ENCODE measurements at places on chromosomes 3 and 15.

- DNase-seq = no peak
Observed at GRCh38 chr3:122969585-122970469, 57.7 kb downstream of the SEMA5B start.

DNA sequence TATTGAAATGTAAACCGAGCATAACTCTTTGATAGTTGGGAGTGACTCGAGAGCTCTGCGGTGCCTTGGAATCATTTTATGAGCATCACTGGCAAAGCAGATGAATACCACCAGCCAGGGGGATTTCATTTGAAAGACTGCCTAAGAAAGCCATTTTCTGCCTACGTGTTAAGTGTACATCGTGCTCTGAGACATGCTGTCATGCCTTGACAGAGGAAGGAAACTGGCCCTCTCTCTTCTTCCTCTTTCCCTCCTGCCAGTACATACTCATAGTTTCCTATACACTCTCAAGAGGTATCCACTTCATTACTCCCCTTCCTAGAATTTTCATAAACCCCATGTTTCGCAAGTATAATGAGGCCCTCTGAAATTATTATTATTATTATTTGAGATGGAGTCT, 8.8 kb downstream of the BCL2A1 start:
- DNase-seq = no peak

GRCh38 chr15:70533931-70534742, 229.2 kb downstream of the UACA start:
- no peak for DNase-seq

- no peak for DNase-seq
Observed at GRCh38 chr15:96046620-96047240, 283.8 kb upstream of the NR2F2 start.

DNA sequence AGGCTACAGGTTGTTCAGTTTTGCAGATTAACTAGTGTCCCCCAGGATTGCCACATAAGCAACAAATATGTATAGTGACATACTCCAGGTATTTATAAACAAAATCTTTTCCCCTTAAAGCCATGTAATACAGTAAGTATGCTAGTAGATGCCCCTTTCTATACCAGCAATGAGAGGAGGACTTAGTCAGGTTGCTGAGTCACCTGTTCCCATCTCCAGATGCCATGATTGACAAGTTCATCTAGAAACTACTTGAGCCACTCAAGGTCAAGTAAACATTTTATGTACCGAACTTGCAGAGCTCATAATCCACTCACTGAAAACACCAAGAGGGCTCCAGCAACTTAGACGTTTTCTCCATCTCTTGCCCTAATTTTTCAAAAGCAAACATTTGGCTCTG, 18.2 kb downstream of the SLC9A9 start:
- DNase-seq = no peak

All from pulmonary artery endothelial cell (primary cell).